Stimulated activated CD8-positive, alpha-beta memory T cell treated with anti-CD3 and anti-CD28 coated beads, Interleukin-4, amount 100 ng/mL, for 24 hours (primary cell): ENCODE measurements at places on chromosomes 3 and 15.

DNA sequence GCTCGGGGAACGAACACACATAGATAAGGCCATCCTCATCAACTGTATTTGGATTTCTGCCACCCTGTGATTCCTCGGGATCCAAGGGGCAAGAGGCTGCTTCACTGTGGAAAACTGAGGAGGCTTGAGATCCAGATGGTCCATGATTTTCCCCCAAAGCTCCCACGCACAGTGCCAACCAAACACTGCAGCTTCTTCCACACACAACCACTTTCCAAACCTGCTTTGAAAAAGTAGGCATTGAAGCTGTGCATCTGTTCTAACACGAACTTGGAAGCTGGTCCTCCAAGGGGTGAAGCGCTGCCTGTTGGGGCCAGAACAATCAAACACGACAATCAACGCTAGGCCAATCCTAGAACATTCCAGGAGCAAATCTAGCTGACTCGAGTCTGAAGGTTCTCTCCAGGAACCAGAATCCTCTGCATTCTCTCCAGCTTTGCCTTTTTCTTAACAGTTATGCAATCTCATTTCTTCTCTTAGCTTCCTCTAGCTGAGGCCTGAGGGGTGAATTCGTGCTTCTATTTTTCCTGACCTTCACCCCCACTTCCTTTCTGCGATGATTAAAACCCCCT, 104.4 kb downstream of the LRRK1 start:
- no peak for DNase-seq

DNA sequence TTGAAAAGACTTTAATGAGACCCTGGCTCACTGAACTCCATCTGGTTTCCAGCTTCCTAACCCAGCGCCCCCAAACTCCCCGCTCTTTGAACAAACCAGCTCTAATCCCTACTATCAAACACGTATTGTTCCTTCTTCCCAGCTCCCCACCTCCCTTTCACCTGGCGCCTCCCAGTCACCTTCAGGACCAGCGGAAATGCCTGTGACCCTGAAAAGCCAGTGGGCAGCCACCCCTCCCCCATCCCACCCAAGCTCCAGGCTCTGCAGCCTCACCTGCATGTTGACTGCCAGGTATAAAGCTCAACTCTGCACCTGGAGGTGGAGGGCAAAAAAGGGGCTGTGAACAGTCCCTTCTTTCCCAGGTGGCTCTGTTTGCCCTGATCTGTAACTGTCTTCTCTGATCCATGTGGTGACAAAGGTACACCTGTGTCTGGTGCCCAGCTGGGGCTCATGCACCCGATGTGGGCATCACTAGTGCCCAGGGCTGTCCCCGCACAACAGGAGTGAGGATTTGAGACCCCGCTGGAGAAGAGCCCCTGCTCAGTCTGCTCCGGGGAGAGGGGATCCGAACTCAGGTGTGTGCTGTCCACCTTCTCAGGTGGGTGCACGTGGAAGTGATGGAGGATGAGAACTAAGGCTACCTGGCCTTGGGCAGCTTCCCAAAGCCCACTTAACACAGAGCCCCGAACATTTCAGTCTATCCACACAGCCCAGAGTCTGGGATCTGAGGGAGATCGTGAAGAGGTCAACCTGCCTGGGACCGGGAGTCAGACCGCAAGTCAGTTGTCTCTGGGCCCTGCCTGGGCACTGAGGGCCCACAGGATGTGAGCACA, 128.9 kb downstream of the NSMCE3 start:
- DNase-seq: no peak

DNA sequence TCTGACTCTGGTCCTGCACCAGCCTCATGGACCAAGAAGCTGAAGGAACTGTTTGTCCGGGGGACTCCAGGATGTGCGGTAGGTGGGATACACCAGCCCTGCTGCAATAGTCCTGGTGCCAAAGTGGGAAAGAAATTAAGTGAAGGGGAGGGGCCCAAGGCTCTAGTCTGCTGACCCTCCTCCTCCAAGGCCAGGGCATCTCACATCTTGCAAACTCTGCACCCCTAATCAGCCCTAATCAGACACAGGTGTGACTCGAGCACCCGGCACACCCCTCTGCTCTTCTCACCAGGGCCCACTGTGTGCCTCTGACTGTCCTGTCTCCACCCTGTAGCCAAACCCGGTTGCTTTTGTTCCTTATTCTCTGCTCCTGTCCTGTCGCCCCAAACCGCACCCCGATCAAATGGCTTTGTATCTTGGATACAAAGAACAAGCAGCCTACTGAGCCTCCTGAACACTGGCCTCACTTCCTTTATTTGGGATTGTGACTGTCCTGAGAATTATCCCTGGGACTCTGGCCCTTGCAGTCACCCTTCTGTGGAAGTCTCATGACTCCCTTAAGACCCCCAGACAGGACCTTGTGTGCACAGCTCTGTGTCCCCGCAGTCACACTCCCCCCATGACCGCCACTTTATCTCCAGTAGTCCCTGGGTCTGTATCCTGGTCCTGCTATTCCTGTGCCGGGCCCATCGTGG, 26.7 kb upstream of the SLC41A3 start:
- no peak for DNase-seq

DNA sequence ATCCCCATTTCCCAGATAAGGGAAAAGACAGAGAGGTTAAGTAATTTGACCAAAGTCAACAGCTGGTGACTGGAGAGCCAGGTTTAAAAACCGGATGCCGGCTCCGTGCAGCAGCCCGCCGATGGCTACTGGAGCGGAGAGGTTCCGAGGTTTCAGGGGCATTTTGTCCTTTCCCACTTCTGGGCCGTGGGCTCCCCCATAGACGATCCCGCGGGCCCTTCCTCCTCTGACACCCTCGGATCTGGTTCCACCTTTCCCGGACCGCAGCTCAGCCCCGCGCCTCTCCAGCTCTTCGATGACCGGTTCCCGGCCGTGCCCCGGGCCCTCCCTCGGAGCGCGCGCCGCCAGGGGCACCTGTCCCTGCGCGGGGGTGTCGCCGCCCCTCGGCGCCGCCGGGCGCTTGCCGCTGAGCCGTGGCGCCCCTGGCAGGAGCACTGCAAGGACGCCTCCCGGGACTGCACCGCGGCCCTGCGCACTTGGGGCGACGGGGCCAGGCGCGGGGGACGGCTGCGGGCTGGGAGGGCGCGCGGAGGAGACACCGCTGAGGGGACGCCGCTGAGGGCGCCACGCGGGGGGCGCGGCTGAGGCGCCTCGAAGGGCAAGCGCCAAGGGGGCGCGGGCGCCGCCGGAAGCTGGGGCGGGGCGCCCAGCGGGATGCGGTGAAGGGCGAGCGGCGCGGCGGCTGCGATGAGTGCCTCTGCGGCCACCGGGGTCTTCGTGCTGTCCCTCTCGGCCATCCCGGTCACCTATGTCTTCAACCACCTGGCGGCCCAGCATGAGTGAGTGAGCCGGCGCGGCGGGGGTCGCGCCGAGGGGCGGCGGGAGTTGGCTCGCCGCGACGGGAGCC, at the start of gene TM6SF1:
TSS of gene TM6SF1 (plus strand) at position 652 of the 847 bp plus-strand sequence. CDS start at position 688, 36 bp downstream.
- DNase-seq: no peak

- DNase-seq: peak; percentile 11
These were observed 163.3 kb downstream of the AKAP13 start for GRCh38 chr15:85543741-85544155.

DNA sequence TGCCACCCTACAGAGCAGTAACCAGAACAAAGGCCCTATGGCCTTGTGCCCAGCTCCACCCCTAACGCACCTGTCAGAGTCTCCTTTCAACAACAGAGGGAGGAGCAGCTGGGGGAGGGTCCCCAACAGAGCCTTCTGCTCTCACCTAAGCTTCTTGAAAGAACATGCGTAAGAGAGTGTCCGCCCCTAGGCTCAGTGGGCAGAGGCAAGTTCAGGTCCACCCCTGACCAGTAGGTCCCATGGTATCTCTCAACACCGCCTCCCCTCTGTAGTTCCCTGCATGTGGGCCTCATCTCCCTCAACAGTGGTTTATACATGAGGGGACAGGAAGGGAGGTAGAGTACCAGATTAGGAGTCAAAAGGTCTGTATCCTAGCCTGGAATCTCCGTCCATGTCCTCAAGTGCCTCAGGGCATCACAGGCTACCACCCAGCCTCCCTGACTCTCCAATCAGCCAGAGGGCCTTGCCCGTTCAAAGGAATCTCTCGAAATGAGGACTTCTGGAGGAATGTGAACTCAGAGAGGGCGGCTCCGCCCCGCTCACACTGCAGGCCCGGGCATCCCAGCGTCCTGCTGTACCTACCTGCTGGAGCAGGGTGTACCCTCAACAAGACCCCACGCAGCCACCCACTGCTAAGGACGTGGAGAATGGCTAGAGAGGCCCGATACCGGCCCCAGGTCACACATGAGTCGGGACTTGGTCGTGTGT, 680 bp downstream of the POC1A start:
- DNase-seq: no peak

- DNase-seq: no peak
These were observed 11.5 kb upstream of the TFG start for GRCh38 chr3:100697723-100698285.

- DNase-seq: no peak
These were observed 463.5 kb upstream of the TGFBR2 start for GRCh38 chr3:30142946-30143345.

DNA sequence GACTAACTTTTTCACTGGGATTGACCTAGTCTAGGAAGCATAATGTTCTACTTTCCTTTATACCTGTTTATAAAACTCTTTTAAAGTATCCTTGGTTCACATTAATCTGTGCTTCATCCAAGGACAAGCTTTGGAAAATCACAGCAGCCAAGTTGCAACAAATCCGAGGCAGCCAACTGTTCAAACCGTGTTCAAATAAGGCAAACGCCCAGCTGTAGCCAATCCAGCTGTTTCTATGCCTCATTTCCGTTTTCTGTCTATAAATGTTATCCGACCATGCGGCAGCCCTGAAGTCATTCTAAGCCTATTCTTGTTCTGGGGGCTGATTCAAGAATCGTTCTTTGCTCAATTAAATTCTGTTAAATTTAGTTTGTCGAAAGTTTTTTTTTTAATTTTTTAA, 78.3 kb downstream of the FMN1 start:
- no peak for DNase-seq

GRCh38 chr3:128588147-128588546, 62.5 kb downstream of the RPN1 start:
- no peak for DNase-seq

GRCh38 chr3:55406696-55407425, 80.2 kb downstream of the WNT5A start:
- no peak for DNase-seq

- DNase-seq: no peak
These were observed 49.9 kb downstream of the P3H2 start for GRCh38 chr3:190070622-190071347.

- no peak for DNase-seq
These were observed 69.7 kb upstream of the POMGNT2 start for GRCh38 chr3:43175541-43175940.

GRCh38 chr3:129313665-129314385, 35.2 kb downstream of the HMCES start:
- DNase-seq: no peak

DNA sequence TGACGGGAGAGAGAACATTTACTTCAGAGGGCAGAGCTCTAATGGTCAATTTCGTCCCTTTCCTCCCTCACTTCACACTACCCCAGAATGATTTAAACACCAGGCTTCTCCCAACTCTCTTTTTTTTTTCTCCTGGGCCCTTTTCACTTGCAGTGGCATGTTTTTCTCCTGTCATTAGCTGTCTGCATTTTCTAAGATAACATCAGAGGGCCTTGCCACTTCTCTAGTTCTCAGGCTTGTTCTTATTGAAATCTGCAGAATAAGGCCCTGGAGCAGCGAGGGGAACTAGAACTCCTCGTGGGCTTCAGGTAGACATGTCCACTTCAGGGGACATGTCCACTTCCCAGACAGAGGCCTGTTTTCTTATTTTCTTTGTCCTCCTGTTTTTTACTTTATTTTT, 514.4 kb upstream of the TBL1XR1 start:
- no peak for DNase-seq

GRCh38 chr3:45753095-45753494, 43.2 kb downstream of the SLC6A20 start:
- DNase-seq: no peak

DNA sequence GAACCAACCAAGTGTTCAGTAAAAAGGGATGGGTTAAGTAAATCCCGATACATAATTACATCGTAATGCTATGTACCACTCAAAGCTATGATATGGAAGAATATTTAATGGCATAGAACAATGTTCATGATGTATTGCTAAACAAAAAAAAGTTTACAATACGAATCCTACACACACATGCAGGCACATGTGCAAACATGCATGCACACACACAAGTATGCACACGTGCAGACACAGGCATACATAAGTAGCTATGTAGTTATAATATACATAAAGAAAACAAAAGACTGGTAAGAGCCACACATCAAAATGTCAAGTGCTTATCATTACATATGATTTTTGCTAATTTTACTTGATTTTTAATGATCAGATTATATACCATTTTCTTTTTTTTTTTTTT, 74.2 kb downstream of the ARRDC4 start:
- DNase-seq: no peak
